Thyroid gland (tissue), 4 donors: ENCODE measurements at places on chromosomes 4 and X. TPM values are rescaled to one million over a fixed set of nuclear protein-coding genes. Genes with fewer than 3 reads are reported as not detected.

Gene ARHGEF6
- total RNA-seq, result 12.0 TPM

Gene UCHL1
- 93.4 TPM for total RNA-seq

DNA sequence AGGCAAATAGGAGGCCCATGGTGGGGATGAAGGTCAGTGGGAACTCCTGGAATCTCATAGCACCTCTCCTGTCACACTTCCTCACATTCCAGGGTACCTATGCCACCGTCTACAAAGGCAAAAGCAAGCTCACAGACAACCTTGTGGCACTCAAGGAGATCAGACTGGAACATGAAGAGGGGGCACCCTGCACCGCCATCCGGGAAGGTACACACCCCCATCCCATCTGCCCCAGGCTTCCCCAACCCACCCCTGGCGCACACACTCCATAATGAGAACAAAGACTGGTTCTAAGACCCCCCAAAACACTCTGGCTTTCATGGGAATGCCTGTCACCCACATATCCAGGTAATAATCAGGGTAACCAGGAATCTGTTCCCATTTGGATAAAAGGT is 6.4 kb downstream of the CDK16 start:
- H3K4me1 ChIP-seq, result peaks cover 10% of the 10 kb centered on the region
- no peaks in the 10 kb centered on the region for H3K27me3 ChIP-seq
- H3K4me3 ChIP-seq, result no peak overlapping the region
- peaks cover 43% of the 10 kb centered on the region for H3K36me3 ChIP-seq

Gene INPP4B
- total RNA-seq, result 14.5 TPM

GRCh38 chrX:37779857-37780256 is at the start of gene CYBB:
Gene CYBB (plus strand): TSS chrX:37780059. CDS start chrX:37780078, 19 bp downstream.
- H3K27ac ChIP-seq, result no peak within 1 kb of the TSS
- DNase-seq, result no peak
- no peaks in the 10 kb centered on the region for H3K4me1 ChIP-seq
- H3K4me3 ChIP-seq, result no peak within 1 kb of the TSS
- H3K36me3 ChIP-seq, result no peaks in the 10 kb centered on the region
- no peaks in the 10 kb centered on the region for H3K27me3 ChIP-seq

DNA sequence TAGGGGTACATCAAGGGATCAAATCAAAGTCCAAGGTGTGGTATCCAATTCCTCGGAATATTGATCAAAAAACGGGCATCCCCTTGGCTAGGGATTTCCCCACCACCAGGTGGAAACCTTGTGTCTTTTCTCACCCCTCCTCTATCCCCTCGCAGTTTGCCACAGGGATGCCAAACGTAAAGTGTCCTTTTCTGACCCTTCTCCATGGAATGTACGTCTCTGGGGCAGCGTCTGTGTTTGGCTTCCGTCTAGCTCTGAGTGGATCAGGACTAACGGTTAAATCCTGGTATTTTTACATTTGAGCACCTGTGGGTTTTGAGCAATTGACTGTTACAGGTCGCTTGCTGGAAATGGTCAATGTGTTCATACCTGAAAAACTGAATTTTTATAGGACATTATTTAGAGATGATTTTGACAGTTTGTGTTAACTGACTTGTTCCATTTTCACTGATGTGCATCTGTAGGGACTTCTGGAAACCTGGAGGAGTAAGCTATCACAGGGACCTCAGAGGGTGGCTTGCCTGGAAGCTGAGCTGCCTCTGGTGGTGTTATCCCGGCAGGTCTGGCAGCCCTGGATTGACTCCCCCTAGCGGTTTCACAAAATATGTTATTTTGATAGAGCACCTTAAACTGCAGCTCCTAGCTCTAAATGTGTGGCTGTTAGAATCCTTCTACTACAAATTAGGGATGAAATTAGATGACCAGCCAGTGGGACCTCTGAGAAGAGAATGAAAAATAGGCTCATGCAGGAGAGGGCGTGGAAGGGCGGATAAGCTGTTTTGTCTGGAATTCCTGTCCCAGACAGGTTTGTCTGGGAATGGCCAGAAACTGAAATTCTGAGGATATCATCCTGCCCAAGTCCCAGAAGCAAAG is 8.8 kb upstream of the MGST2 start:
- no peaks in the 10 kb centered on the region for H3K27me3 ChIP-seq
- H3K36me3 ChIP-seq, result no peaks in the 10 kb centered on the region
- peaks cover 6% of the 10 kb centered on the region for H3K4me1 ChIP-seq
- no peak overlapping the region for H3K27ac ChIP-seq
- DNase-seq, result peak; percentile 52

DNA sequence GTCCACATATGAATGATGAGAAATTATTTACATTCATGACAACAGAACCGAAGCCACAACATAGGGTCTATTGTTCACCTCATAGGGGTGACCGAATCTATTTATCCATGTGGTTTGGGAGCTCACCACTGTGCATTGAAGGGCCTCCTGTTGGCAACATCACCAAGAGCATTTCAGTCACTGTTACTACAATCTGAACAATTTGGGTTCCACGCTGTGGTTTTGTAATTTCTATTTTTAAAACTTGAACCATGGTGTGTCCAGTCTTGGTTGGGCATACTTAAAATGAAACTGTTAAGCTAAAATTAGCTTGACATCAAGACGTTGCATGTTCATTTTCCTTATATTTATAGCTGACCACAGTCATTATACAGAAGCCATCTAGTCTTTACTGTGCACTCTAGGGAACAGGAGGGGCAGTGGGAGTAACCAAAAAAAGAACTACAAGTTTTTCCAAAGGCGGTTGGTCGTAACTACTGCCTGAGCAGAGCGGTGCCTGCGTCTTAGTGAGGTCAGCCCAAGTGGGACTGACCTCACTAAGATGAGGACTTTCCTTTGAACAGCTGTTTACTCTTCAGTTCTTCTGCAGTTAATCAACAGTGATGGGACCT is 192.1 kb downstream of the SPRY1 start:
- H3K27me3 ChIP-seq, result no peaks in the 10 kb centered on the region
- no peak overlapping the region for H3K4me3 ChIP-seq
- H3K27ac ChIP-seq, result peak overlapping the region; percentile 2
- no peaks in the 10 kb centered on the region for H3K36me3 ChIP-seq
- DNase-seq, result no peak

GRCh38 chr4:53183754-53184153 is 182.1 kb downstream of the SCFD2 start:
- H3K4me3 ChIP-seq, result no peak overlapping the region
- H3K4me1 ChIP-seq, result peaks cover 14% of the 10 kb centered on the region
- H3K27ac ChIP-seq, result no peak overlapping the region
- no peaks in the 10 kb centered on the region for H3K27me3 ChIP-seq
- no peaks in the 10 kb centered on the region for H3K36me3 ChIP-seq

DNA sequence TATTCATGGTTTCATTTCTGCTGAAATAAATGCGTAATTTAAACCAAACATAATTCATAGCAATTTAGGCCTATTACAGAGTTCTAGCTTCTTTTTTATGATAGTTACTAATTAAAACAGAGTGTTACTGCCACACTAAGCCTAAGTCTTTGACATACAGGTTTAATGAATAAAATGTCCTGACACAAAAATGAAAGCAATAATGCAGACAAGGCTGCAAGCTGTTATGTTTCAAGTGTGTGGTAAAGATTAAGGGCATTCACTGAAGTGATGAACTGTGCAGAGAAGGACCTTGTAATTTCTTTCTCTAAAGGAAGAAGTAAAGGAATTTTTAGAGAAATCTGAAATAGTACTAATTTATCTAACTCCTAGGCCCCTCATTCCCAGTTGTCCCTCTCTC is 2.9 kb downstream of the NDNF start:
- DNase-seq, result no peak
- no peak overlapping the region for H3K4me3 ChIP-seq
- no peaks in the 10 kb centered on the region for H3K36me3 ChIP-seq
- H3K27ac ChIP-seq, result no peak overlapping the region

GRCh38 chr4:41215969-41216293 is 1.6 kb upstream of the APBB2 start:
- no peaks in the 10 kb centered on the region for H3K36me3 ChIP-seq
- H3K4me3 ChIP-seq, result peak overlapping the region; percentile 16
- H3K27ac ChIP-seq, result peak overlapping the region; percentile 90
- DNase-seq, result no peak
- H3K4me1 ChIP-seq, result peaks cover 32% of the 10 kb centered on the region

DNA sequence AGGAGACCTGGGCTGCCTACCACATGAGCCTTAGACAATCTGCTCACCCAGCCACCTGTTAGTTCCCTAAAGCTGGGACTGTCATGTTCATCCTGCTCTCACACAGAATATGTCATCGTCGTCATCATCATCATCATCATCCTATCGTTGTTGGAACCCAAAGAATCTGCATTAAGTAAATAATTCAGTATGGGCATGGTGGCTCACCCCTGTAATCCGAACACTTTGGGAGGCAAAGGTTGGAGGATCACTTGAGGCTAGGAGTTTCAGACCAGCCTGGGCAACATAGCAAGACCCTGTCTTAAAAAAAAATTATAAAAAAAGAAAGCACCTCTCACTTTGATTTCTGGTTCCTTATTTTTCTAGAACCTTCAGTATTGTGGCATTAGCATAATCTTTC is 6.4 kb downstream of the ENOPH1 start:
- H3K36me3 ChIP-seq, result no peaks in the 10 kb centered on the region
- no peak for DNase-seq
- H3K4me3 ChIP-seq, result no peak overlapping the region
- H3K27ac ChIP-seq, result no peak overlapping the region

- H3K27ac ChIP-seq, result peak overlapping the region; percentile 97
- peaks cover 10% of the 10 kb centered on the region for H3K4me1 ChIP-seq
- peak overlapping the region; percentile 39 for H3K4me3 ChIP-seq
- no peaks in the 10 kb centered on the region for H3K36me3 ChIP-seq
- H3K27me3 ChIP-seq, result no peaks in the 10 kb centered on the region
Measured at GRCh38 chr4:140252742-140253555, 99.0 kb upstream of the MAML3 start.

GRCh38 chrX:129632443-129632842 is 22.3 kb downstream of the APLN start:
- H3K36me3 ChIP-seq, result no peaks in the 10 kb centered on the region
- H3K27ac ChIP-seq, result no peak overlapping the region
- H3K4me3 ChIP-seq, result no peak overlapping the region
- no peaks in the 10 kb centered on the region for H3K4me1 ChIP-seq
- H3K27me3 ChIP-seq, result no peaks in the 10 kb centered on the region

DNA sequence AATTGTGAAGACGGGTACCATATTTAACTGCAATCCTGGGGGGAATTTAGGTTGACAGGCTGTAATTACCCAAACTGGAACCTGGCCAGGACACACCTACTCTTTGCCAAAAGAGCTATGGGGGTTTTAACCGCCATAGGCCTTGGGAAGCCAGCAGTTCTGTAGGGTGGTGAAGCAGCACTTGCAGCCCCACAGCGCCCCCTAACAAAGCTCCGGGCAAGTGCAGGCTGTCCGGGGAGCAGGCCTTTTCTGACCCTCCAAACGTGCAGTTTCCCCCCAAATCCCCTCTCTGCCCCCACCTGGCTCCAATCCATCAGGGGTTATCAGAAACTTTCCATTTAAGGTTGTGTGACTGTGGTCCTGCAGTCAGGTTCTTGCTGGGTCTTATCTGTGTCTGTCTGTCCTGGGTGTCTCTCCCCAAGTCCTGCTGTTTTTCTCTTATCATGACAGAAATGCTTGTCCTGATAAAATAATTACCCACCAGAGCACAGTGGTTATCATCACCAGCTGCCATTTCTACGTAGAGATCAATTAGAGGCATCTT is 350.9 kb downstream of the MID1IP1 start:
- no peak overlapping the region for H3K4me3 ChIP-seq
- no peaks in the 10 kb centered on the region for H3K4me1 ChIP-seq
- H3K36me3 ChIP-seq, result no peaks in the 10 kb centered on the region
- no peak for DNase-seq
- H3K27me3 ChIP-seq, result no peaks in the 10 kb centered on the region

- H3K4me3 ChIP-seq, result no peak overlapping the region
- peak; percentile 90 for DNase-seq
- H3K27me3 ChIP-seq, result no peaks in the 10 kb centered on the region
Measured at GRCh38 chr4:182897601-182898478, 19.3 kb downstream of the DCTD start.

GRCh38 chr4:106929248-106929647 is 106.9 kb downstream of the DKK2 start:
- no peaks in the 10 kb centered on the region for H3K4me1 ChIP-seq
- no peak overlapping the region for H3K27ac ChIP-seq
- no peaks in the 10 kb centered on the region for H3K36me3 ChIP-seq
- no peak for DNase-seq

DNA sequence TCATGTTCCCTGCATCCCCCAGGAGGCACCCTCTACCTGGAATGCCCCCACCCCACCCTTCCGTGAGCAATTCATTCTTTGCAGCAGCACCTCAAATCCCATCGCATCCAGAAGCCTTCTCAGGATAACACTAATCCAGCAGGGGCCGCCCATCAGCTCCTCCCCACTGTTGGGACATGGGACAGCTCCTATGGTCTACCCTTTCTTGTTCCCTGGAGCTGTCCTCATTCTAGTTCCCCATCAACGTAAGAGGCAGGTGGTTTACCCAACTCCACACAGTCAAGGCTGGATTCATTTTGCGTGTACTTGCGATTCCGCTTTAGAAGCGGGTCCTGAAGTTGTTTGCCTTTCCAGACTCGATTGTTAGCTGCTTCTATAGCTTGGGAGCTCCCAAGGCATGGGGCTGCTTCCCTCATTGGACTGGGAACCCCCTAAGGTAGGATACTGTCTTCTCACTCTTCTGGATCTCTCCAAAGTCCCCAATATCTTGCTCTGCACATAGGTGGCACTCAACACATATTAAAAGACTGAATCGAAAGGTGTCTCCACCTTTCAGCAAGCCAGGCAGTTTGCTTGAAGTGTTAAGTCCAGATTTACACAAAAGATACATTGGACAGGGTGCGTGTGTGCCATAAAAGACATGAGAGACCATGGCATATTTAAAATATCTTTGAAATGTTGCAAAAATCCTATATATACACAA is 942 bp upstream of the APLN start:
- H3K36me3 ChIP-seq, result no peaks in the 10 kb centered on the region
- no peak overlapping the region for H3K27ac ChIP-seq
- H3K4me1 ChIP-seq, result no peaks in the 10 kb centered on the region
- DNase-seq, result no peak
- no peak overlapping the region for H3K4me3 ChIP-seq
- H3K27me3 ChIP-seq, result no peaks in the 10 kb centered on the region

Gene CYBB
- 13.0 TPM for total RNA-seq

- H3K27ac ChIP-seq, result no peak overlapping the region
- H3K36me3 ChIP-seq, result no peaks in the 10 kb centered on the region
- no peak for DNase-seq
- no peak overlapping the region for H3K4me3 ChIP-seq
- H3K27me3 ChIP-seq, result no peaks in the 10 kb centered on the region
Measured at GRCh38 chr4:15928883-15929282, 9.7 kb downstream of the FGFBP1 start.

GRCh38 chrX:153551135-153551534 is 33.7 kb downstream of the ATP2B3 start:
- no peaks in the 10 kb centered on the region for H3K27me3 ChIP-seq
- no peaks in the 10 kb centered on the region for H3K36me3 ChIP-seq
- H3K4me1 ChIP-seq, result no peaks in the 10 kb centered on the region
- H3K4me3 ChIP-seq, result no peak overlapping the region
